ENCODE measurements at places on chromosomes 7 and 10.
A peak's percentile ranks its signal among the peaks of the same experiment; 100 is the strongest.

- no peak for DNase-seq
Observed at GRCh38 chr7:80145780-80146422, 11.3 kb downstream of the GNAI1 start.

DNA sequence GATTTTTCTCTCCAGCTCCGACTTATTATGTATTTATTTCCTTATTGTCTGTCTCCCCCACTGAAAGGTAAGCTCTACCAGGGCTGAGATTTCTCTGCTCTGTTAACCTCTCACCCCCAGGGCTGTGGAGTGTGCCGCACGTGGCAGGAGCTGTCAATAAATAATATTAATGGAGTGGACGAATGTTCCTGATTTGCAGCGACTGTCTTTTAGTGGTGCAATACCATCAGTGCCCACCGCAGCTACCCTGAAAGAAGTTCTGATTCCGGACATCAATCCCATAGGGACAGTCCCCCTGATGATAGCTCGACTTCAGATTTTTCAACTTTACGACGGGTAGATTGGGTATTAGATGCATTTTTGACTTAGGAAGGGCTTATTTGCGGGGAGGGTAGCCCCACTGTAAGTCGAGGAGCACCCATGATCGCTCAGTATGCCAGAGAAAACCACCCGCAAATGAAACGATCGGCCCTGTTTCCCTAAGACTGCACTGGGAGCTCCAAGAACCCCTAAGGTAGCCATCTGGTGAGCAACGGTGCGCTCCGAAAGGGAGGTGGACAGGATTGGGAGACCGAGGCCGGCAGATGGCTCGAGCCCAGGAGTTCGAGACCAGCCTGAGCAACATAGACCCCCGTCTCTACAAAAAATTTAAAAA, 986 bp upstream of the PPP2R2D start:
- no peak for DNase-seq

DNA sequence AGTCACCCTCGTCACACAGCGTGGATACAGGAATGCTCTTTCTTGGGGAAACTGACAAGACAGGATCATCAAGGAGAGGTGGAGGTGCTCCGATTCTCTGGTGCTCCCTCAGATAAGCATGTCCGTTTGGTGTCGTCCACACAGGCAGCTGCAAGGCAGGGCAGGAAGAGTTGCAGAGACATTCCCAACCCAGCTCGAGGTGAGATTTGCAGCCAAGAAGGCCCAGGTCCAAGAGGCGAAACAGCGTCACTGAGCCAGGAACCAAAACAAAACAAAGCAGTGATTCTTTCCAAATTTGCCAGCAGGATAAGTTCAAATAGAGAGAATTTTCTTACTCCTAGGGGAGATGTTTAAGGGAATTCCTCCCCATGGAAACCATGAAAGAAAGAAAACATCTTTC, 386.5 kb upstream of the PFKP start:
- no peak for DNase-seq

GRCh38 chr10:80187465-80188409, 17.6 kb downstream of the ANXA11 start:
- DNase-seq = peak; percentile 81

DNA sequence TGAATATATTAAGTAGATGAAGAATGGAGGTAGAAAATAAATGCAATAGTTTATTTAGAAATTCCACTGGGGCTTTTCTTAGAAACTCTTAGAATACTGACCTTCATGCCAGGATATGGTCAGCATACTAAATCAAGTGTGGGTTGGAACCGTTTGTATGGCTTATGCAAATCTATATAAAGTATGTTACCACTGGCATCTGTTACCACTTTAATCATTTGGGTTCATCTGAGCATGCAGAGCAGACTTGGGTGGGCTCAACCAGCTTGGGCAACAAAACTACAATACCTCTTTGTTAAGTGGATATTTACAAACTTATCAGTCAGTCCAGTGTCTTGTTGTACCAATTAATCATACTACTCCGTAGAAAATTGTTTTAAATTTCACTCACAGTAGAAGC, 125.8 kb downstream of the CRPPA start:
- DNase-seq = no peak

DNA sequence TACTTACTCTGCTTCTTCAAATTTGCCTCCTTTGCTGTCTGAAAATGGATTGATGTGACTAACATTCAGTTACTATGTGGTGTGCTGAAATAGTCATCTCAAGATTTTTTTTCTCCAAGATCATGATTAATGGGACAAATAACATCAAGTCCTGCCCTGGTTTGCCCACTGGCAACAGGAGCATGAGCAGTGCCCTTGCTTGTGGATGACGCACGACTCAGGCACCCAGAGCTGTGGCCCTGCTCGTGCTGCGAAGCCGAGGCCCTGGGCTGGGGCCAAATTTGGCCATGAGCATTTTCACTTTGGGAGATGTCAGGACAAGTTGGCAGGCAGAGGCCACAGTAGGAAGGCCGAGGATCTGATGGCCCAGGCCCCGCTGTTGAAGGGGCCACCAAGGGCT, 239.8 kb upstream of the IGFBP3 start:
- DNase-seq = no peak

- no peak for DNase-seq
Observed at GRCh38 chr7:112190120-112190519, 16.1 kb downstream of the DOCK4 start.

GRCh38 chr7:42237811-42238541, 967 bp upstream of the GLI3 start:
- no peak for DNase-seq

DNA sequence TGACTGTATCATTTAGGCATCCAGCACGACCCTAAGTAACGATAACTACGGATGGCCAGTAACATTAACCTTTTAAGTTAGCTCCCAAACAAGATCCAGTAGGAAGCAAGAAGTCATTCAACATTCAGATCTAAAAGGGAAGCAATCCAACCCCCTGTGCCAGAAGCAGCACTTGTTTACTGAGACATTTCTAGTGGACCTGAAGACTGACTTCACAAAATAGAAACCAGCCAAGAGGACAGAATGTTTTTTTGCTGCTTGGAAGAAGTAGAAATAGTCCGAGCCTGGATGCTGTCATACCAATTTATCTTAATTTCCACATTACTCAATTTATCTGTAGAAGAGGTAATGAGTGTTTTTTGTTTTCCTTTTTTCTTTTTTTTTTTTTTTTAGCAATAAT, 88.0 kb upstream of the CTTNBP2 start:
- DNase-seq = no peak

DNA sequence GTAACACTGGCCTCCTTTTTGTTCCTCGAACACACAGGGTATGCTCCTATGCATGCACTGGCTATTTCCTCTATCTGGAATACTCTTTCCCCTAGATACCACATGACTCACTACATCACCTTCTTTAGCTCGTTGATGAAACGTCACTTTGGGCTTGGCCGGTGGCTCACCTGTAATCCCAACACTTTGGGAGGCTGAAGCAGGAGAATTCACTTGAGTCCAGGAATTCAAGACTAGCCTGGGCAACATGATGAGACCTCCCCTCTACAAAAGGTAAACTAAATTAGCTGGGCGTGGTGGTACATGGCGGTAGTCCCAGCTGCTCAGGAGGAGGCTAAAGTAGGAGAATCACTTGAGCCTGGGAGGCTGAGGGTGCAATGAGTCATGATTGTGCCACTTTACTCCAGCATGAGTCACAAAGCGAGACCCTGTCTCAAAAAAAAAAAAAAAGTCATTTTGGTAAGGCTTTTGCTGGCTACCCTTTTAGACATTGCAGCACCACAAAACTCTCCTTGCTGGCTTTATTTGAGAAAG, 14.5 kb downstream of the ANKIB1 start:
- no peak for DNase-seq

GRCh38 chr10:97151307-97151914, 34.3 kb downstream of the SLIT1 start:
- DNase-seq = no peak

DNA sequence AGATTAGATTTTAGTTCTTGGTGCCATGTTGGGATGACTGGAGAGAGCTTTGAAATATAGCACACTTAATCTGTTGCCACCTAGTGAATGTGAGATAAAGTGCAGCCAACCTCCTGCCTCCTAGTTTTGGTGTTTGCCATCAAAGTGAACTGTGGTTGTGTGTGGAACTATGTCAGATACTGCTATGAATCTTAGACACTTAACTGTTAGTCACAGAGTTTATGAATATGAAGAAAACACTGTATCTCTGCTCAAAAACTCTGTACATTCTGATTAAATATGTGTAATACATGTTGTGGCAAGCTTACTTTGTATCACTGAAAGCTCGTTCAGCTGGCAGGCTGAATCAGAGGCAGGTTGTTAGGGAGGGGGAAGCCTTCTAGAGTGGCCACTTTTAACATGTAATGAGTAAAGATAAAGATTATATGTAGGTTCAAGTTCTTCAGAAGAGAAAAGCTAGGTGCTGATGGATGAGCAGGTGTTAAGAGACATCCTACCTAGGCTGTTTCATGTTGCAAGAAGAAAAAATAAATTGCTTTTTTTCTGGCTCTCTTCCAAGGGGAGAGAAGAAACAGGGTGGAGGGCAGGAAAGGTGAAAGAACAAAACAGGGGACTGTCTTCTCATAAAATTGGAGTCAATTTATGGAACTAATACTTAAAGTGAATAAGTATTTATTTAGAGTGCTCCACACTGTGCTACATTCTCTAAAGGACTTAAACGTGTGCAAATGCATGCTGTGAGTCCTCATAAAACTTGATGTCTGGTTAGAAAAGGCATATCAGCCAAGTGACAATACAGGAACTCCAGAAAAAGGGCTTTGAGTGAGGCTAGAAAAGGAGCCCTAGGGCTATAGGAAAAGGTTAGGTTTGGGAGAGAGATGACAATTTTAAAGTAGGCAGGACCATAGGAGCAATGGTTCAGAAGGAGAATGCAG, 14.1 kb upstream of the LAMB1 start:
- DNase-seq = no peak

DNA sequence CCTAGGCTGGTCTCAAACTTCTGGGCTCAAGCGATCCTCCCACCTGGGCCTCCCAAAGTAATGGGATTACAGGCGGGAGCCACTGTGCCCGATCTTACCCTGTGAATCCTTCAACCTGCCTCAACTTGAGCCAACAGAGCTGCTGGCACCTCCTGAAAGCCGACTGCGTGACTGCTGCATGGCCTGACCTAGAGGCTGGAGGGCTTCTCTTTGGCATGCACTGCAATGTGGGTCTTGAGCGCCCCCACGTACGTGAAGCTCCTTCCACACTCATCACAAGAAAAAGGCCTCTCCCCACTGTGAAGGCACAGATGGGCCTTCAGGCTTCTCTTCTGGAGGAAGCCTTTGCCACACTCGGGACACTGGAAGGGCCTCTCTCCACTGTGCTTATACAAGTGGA, 12.9 kb upstream of the ZNF786 start:
- no peak for DNase-seq

DNA sequence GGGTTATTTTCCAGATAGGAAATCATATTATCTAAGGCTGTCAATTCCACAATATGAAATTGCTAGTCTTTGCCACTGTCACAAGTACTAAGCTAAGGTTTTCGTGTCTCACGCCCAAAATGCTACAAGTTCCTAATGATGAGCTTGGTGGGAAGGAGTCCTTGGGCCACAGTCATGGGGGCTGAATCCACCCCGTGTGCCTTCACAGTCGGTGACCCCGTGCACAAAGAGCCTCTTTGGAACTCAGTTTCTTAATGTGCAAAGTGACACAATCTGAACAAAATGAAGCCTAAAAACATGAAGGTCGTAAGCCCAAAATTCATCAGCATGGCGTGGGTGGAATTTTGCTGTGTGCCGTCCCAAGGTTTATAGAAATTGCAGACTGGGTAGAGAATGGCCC, 337.0 kb upstream of the GALNT17 start:
- no peak for DNase-seq

DNA sequence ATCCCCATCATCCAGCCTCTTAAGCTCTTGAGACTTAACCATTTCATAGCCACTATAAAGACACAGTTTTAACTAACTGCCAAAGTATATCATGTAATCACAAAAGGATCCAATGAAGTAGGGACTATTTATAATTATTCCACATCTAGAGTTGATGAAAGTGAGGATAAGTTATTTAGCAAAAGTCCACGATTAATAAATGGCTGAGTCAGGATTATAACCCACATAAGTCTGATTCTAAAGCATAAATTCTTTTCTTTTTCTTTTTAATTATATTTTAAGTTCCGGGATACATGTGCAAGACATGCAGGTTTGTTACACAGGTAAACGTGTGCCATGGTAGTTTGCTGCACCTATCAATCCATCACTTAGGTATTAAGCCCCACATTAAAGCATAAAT, 166.1 kb downstream of the PPP1R3A start:
- DNase-seq = no peak

DNA sequence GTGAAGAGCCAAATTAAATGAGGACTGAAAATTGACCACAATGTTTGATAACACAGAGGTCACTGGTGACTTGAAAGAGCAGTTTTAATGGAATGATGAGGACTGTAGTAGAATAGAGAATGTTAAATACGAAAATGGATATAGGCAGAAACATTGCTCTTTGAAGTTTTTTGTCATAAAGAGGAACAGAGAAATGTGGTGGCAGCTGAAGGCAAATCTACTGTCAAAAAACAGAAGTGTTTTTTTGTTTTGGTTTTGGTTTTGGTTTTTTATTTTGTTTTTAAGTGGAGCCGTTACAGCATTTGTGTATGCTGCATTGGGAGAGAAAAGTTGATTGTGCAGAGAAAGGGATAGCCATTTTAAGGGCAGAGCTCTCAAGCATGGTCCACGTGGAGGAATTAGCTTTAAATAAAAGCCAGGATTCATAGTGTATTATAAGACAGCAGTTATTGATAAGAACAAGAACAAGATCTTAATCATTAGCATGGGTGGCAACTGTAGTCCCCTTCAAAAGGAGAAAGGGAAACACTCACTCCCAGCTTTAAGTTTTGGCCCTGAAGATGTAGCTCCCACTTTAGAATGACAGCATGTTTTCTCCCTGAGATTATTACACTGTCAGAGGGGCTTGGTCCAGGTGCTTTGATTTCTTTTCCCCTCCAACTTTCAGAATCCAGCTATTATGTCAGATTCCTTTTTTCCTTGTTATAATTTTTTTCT, 156.7 kb upstream of the BET1 start:
- DNase-seq = no peak

DNA sequence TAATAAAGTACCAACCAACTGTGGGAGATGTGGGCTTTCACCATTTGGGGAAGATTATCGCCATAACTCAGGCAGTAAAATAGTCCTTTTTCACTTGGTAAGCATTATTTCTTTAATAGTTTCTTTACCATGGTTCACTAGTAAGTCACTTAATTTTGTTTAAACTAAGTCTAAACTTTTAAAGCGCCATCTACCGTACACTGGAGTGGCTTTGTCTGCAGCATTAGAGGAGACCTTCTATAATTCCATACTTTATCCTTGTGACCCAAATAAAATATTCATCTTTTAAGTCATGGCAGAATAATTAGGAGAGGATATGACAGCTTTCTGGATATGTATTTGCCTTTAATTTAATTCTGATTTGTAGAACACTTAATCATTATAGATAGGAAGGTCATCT, 468.0 kb downstream of the MAGI2 start:
- DNase-seq = no peak

GRCh38 chr10:69848454-69848853, 46.7 kb downstream of the COL13A1 start:
- DNase-seq = no peak

- no peak for DNase-seq
Observed at GRCh38 chr10:30984563-30985328, 46.9 kb downstream of the ZNF438 start.

Measured in activated effector memory CD4-positive, alpha-beta T cell treated with Interleukin-2 at 50 U/mL for 16 hours (primary cell).